Dermis blood vessel endothelial cell (primary cell): ENCODE measurements at places on chromosomes 2 and 18. TPM values are rescaled to one million over a fixed set of nuclear protein-coding genes. Genes with fewer than 3 reads are reported as not detected.
A peak's percentile ranks its signal among the peaks of the same experiment; 100 is the strongest.

GRCh38 chr2:158239271-158239670 is 137.6 kb downstream of the UPP2 start:
- no peak for DNase-seq

GRCh38 chr2:215397632-215398341 is 38.1 kb downstream of the FN1 start:
- peak; percentile 48 for DNase-seq

DNA sequence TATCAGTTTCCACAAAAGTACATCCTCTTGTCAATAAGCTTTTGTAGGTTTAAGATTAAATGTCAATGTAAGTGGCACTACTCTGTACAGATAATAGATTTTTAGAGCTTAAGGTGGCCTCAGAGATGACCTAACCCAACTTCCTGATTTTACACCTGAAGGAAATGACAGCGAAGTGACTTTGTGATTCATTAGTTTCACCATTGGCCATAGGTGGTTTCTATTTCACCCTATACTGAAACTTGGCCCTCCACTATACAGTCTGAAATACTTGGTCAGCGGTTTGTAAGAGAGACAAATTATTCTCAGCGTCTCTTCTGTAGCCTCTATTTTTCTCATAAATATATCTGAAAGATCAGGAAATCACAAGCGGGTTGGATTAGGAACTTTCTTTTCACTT is 330.4 kb upstream of the FAM98A start:
- no peak for DNase-seq

DNA sequence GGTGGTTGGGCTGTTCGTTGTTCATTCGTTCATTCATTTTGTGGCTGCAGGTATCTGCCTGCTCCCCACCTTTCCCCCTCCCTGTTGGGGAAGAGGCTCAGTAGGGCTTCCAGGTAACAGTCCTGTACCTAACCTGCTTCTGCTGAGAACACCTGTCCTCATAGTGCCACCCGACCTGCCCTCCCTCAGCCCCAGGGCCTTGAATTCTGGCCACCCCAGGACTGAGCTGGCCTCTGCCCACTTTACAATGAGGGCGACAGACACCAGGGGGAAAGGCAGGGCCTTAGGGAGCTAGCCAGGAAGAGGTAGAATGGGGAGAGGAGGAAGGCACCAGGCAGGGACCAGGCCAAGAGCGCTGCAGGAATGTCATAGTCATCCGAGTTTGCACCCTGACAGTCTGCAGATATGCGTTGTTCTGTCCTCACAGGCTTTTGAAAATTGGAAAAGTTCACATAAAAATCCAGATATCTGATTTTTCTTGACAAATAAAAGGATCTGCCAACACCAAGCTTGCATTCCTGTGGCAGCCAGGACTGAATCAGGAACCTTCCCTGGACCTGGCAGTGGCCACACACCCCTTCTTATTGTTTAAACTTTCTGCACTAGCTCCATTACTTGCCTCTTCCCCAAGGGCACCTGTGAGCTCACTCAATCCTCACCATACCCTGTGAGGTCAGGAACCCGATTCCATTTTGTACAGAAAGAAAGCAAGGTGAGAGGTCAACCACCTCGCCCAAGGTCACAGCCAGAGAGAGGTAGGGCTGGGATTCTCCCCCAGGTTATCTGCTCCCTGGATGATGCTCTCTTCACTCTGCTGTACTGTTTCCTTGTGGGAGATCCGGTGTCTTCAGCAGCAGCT is 35.3 kb upstream of the MRPL33 start:
- DNase-seq: no peak

- no peak for DNase-seq
Measured at GRCh38 chr2:20436716-20437470, 10.0 kb upstream of the RHOB start.

GRCh38 chr18:21489119-21489750 is 111.3 kb downstream of the ESCO1 start:
- peak; percentile 85 for DNase-seq

The PTPRM gene
- total RNA-seq: 87.5 and 104 TPM in 2 replicates

GRCh38 chr2:78351208-78351607 is 674.3 kb upstream of the REG3G start:
- no peak for DNase-seq

GRCh38 chr2:20423359-20423758 is 23.5 kb upstream of the RHOB start:
- DNase-seq: no peak
